ENCODE measurements at places on chromosomes 3 and 15.

GRCh38 chr3:64687086-64687780 is 567 bp downstream of the ADAMTS9 start:
- peak; percentile 20 for DNase-seq

DNA sequence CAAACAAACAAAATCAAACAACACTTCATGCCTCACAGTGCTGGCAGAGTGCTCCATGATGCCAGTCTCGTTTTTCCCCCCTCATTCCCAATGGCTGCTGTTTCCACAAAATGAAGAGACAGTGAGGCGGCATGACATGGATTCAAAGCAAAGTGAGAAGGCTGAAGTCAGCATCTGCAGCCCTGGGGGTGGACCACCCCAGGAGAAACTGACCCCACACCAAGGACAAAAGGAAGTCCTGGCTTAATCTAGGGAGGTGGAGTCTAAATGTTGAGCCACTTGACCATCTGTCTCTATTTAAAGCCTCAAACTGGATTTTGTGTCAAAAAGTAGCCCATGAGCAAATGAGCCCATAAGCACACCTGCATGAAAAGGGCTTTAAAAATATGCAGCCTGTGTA is 151.2 kb upstream of the RORA start:
- no peak for DNase-seq

DNA sequence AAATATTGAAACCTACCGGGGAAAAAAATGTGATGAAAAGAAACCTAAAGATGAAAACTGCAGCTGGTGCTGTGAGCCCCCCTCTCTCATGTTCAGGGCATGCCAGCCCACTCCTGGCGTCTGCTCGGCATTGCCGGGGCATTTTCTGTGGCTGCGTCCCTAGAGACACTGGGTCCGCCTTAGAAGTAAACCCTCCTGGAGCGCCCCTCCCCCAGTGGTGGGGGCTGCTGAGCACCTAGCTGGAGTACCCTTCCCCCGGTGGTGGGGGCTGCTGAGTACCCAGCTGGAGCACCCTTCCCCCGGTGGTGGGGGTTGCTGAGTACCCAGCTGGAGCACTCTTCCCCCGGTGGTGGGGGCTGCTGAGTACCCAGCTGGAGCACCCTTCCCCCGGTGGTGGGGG is 24.5 kb upstream of the GABRA5 start:
- DNase-seq: no peak

- no peak for DNase-seq
Observed at GRCh38 chr3:145959457-145960088, 201.4 kb downstream of the PLOD2 start.

DNA sequence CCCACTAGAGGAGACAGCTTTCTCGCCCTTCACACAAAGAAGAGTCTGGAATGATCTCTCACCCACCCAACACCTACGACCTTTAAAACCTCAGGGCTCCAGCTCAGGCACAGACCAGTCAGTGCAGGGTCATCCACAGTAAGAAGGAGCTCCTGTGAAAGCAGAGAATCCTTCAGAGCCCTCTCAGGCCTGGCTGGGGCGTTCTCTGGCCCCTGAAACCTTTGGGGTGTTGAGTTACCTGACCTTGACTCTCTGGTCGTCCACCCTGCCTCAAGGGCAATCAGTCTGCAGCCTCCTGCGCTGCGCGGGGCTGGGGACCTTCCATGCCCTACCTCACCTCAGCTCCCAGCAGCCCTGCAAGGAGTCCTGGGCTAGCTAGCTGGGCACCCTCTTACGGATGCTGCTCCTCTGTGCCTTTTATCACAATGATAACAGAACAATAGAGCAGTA is 106.2 kb downstream of the ADCY5 start:
- no peak for DNase-seq

GRCh38 chr15:35443376-35443775 is 102.6 kb downstream of the DPH6 start:
- no peak for DNase-seq

GRCh38 chr3:176967522-176967921 is 229.8 kb downstream of the TBL1XR1 start:
- DNase-seq: no peak

- DNase-seq: no peak
Observed at GRCh38 chr15:85354948-85355347, 25.5 kb upstream of the AKAP13 start.

DNA sequence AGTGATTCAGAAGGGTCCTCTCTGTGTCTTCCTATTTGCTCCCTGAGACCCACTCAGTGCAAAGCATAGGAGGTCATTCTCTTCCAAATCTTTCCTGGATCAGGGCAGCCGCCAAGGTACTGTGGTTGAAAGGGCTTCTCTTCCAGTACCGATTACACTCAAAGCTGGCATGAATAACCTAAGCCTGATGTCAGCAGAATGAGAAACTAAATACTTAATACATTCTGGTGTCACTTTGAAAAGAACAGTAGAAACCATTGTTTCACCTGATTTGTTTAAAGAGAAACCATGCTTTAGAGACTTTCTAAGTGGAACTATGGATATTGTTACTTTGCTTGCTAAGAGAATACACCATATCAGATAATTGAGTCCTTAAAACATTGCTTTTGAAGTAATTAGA is 50.2 kb downstream of the PDHB start:
- no peak for DNase-seq

GRCh38 chr15:70442616-70443321 is 320.6 kb downstream of the UACA start:
- DNase-seq: no peak

- DNase-seq: no peak
Observed at GRCh38 chr3:23889386-23889785, 27.4 kb downstream of the NKIRAS1 start.

DNA sequence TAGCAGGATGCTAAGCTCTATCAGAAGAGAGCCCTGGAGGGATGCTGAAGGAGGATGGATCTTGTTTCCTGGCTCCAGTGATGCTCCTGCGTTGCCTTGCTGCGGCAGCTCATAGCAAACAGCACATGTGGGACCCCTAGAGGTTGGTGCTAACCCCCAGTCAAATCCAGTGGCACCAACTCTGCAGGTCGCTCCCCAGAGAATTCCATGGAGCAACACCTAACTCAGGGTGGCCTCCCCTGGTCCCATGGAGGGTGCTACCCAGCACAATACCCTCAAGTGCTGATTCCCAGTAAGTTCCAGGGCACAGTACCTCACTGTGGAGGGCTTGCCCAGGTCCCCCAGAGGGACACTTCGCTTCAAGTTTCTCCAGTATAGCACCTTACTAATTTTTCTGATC is 231.2 kb downstream of the NEK10 start:
- no peak for DNase-seq

DNA sequence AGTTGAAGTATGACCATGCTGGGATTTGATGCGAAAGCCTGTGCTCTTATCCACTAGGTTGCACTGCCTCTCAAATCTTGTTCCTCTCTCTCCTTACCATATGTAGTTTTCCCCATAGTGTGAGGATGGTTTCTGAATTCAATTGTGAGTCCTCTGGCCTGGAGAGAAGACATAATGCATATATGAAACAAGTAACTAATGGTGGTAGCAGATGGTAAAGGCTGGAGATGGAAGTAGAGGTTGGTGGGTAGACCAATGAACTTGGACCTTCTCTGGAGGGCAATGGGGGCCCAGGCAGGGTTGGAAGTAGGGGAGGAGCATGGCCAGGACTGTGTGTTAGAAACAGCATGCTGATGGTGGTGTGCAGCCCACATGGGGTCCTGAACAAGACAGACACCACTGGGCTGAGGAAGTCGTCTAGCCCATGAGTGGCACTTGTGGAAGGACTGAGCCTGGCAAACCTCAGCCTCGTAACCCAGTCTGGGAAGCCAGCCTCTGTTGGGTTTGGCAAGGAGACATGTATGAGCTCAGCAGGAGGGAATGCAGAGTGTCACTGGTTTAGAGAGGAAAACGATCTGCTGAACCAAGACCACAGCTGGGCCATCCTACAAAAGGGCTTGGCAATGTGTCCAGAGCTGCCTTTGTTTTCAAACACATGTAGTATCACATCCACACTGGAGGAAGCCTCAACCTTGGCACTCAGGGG is 18.5 kb upstream of the LMCD1 start:
- no peak for DNase-seq

GRCh38 chr3:43024181-43024885 is 45.2 kb downstream of the GASK1A start:
- no peak for DNase-seq

GRCh38 chr15:69303337-69304181 is 4.8 kb downstream of the PAQR5 start:
- DNase-seq: no peak

DNA sequence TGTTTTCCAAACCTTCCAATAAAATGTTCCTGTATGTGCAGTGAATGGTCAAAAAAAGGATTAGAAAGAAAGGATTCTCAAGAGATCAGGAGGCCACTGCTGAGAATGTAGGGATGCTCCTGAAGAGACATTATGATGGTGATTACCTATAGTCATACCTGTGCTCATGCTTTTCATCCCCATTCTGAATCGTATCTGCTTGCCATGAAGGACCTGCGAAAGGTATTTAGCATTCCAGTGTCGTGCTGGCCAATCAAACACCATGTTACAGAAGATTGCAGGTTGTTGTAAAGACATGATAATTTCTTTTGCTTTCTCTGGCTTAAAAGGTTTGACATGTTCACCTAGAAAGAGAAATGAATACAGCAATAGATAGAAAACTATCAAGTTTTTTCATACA is 16.1 kb downstream of the HSPBAP1 start:
- no peak for DNase-seq

DNA sequence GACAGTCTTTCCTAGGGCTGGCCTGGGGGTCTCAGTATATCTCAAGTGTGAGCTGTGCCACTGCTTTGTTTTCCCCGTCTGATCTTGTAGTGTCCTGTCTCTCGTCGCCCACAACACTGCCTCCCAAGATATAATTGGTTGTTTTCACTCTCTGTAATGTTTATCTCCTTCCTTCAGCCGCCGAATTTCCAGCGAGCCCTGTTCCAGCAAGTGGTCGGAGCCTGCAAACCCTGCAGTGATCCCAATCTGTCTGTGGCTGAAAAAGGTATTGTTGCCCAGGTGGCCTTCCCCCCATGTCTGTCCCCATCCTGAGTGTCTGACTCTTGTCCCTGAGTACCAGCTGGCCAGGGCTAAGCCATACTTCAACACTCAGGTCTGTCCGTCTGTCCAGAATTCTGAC is 9.5 kb upstream of the MANF start:
- DNase-seq: no peak

- DNase-seq: no peak
Observed at GRCh38 chr3:73529308-73530021, 95.3 kb downstream of the PDZRN3 start.

- peak; percentile 58 for DNase-seq
Observed at GRCh38 chr15:71273731-71274447, 158.6 kb downstream of the THSD4 start.

- DNase-seq: no peak
Observed at GRCh38 chr3:107251819-107252218, 125.4 kb upstream of the CCDC54 start.

- DNase-seq: no peak
Observed at GRCh38 chr3:196757876-196758739, 18.5 kb downstream of the PAK2 start.

GRCh38 chr3:176505878-176506621 is 691.2 kb downstream of the TBL1XR1 start:
- no peak for DNase-seq

DNA sequence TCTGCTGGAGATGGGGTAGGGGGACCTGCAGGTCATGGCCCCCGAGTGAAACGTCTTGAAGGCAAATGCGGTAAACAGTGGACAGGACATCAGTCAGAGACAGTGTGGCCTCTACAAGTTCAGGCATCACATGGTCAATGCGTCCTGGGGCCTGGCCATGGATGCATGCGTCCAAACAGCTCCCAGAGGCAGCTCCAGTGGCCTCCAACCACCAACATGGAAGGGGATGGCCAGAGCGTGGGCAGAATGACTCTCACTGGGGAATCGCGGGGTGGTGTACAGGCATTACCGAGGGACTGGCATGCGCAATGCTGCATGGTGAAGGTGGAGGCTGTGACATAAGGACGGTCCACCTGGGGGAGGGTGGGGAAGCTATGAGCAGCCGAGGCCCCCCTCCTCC is 35.6 kb upstream of the IQSEC1 start:
- no peak for DNase-seq

- DNase-seq: no peak
Observed at GRCh38 chr3:70564552-70564951, 252.1 kb upstream of the MDFIC2 start.

DNA sequence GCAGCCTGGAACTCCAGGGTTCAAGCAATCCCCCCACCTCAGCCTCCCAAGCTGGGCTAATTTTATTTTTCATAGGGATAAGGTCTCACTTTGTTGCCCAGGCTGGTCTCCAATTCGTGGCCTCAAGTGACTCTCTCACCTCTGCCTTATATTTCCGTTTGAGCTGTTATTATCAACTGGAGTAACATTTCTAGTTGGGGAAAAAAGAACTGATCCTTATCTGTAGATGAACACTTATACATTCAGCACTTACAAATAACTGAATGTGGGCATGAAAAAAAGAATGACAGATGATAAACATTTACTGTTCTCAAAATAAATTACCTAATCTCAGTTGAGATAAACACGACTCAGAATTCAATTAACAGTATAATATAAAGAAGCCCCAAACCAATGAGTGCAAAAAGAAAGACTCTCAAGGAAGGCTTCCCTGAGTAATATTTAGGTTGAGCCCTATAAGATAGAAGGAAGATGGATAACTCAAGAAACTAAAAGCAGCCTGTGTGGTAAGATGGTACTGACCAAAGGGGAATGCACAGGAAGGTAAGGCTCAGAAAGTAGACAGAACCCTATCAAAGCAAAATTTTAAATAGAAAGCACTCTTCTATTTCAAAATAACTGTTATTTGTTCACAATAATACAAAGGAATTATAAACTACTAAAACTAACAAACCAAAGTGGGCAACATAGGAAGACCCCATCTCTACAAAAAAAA is 11.8 kb downstream of the UBE3A start:
- no peak for DNase-seq

DNA sequence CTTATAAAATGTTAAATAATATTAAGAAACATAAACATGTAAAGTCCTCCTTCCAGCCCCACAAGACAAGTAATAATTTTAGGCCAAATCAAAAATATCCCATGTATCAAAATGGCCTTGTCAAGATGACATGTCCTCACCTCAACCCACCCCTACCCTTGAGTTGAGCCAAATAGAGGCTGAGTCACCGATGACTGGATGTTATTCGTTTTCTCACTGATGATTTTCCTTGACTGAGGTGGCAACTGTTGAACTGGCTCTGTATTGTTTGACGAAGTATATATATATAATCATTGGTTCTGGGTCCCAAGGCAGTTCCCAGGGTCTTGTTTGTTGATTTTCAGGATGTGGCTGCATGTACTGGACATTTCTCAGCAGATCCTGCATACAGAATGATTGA is 75.3 kb downstream of the TMEM108 start:
- no peak for DNase-seq

DNA sequence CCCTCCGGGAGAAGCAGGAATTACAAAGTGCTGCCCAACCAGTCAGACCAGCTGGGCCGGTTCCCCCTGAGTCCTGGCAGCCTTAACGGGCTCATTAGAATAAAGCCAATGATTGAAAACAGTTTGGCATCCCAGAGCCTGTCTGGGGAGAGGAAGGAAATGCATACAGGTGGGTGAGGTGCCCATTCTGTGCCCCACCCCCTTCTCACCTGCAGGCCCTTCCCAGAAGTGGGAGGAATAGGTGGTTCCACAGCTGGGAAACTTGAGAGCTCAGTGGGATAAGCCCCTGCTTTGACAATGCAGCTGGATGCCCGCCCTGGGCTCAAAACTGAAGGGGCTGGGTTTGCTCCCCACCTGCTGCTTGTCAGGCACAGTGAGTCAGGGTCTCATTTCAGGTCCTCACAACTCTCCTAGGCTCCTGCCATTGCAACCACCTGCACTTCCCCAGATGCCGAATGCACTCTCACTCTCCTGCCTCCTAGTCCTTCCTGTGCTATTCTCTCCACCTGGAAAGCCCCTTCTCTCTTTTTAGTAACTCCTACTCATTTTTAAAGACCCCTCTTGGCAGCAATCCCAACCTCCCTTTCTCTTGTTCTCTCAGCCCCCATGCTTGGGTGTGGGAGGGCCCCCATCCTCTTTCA is 5.5 kb upstream of the BUB1B start:
- peak; percentile 49 for DNase-seq
